Stimulated activated naive CD8-positive, alpha-beta T cell treated with anti-CD3 and anti-CD28 coated beads, Interleukin-15, amount 100 ng/mL, for 72 hours (primary cell): ENCODE measurements at places on chromosomes 13 and 19.

GRCh38 chr19:19106056-19106551, 32.2 kb downstream of the TMEM161A start:
- DNase-seq = no peak

- DNase-seq = peak; percentile 16
Observed at GRCh38 chr19:1567116-1567847, 843 bp downstream of the MEX3D start.

GRCh38 chr19:49894879-49895565, 1.7 kb downstream of the IL4I1 start:
- DNase-seq = peak; percentile 80

- no peak for DNase-seq
Observed at GRCh38 chr13:112894673-112895481, 74.1 kb upstream of the MCF2L start.

GRCh38 chr19:6187374-6187773, 51.9 kb downstream of the ACSBG2 start:
- DNase-seq = no peak

DNA sequence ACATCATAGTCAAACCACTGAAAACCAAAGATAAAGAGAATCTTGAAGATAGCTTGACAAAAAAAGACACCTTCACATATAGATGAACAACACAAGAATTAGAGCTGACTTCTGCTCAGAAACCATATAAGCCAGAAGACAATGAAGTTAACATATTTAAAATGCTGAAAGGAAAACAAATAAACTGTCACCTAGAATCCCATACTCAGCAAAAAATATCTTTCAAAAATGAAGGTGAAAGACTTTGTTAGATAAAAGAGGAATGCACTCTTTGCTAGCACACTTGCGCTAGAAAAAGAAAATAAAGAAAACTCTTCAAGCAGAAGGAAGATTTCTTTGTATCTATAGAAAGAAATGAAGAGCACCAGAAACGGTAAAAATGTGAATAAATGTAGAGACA, 49.5 kb downstream of the PARP4 start:
- DNase-seq = no peak

DNA sequence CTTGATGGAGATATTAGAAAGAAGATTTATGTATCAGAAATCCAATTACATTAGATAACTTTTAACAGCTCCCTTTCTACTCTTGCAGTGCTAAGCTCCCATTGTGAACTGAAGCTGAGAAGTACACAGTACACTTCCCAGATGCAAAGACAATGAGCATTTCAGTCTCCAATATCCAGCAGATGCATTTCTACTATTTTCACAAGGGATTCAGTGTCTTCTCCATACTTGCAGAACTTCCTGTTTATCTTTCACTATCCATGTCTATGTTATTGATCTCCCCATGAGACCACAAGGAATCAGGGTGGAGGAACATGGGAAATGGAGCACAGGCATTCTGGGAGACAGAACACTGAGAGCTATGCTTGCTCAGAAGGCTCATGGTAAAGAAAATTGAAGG, 207.5 kb downstream of the ENOX1 start:
- DNase-seq = no peak

DNA sequence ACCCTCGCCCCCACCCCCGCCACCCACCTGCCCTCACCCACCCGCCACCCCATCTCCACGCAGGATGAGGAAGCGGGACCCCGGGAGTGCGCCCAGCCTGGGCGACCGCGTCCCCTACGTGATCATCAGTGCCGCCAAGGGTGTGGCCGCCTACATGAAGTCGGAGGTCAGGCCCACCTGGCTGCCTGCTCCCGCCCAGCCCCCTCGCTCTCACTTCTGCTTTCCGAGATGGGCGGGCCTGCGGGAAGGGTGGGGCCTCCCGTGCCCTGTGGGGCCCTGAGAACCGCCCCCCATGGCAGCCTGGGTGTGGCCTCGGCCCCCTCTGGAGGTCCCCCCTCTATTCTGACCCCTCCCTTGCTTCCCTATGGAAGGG, 3.1 kb upstream of the SPIB start:
- DNase-seq = no peak

- no peak for DNase-seq
Observed at GRCh38 chr13:40762849-40763248, 8.1 kb downstream of the MRPS31 start.

DNA sequence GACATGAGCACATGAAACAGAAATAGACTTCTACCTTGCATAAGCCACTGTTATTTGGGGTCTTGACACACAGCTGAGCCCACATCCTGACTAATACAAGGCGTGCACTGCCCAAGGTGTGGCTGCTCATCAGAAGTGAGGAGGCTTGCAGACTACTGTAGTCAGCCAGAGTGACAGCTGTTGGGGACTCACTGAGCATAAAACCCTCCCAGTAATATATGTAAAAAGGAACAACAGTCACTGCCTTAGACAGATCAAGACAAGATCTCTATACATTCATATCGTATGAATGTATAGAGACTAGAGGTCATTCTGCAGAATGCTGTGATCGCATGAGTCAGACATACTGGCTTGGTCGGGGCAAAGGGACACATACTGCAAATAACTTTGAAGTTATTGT, 4.1 kb upstream of the C1QTNF9B start:
- DNase-seq = no peak

DNA sequence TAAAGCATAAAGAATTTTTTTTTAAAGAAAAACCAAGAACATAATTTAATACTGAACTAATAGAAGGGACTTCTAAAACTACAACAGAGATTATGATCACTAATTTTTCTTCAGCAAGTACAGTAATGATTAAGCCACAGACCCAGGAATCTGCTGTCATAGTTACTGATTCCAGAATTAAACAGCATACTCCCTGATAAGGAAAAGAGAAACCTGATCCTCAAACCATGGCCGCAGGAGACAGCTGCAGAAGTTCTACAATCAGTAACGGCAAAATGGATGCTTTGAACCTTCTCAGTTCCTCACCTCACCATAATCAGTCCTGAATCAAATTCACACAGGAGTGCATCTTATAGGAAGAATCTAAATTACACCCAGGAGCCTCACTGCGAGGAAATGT, 939.0 kb upstream of the SLITRK1 start:
- DNase-seq = no peak

DNA sequence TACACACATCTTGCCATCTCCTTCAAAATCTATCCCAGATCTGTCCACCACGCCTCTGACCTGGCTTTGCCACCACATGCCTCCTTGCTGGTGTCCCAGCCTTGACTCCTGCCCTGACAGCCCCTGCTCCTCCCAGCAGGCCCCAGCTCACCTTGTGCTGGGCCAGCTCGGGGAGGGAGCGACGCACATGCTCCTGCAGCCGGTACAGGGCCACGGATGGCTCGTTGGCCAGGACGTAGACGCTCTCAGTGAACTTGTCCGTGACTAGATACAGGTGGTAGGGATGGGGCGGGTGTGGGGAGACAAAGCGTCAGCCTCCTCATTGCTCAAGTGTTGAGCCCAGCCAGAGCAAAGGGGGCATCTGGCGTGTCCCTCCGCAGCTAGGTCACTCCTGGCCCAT, 5.2 kb downstream of the BORCS8 start:
- DNase-seq = no peak

GRCh38 chr13:39897636-39898035, 242.2 kb downstream of the COG6 start:
- DNase-seq = no peak

GRCh38 chr13:23673354-23673753, 103.1 kb downstream of the TNFRSF19 start:
- no peak for DNase-seq

- DNase-seq = no peak
Observed at GRCh38 chr19:6095760-6096159, 14.5 kb downstream of the RFX2 start.
